ENCODE measurements at places on chromosomes 2 and 18.

DNA sequence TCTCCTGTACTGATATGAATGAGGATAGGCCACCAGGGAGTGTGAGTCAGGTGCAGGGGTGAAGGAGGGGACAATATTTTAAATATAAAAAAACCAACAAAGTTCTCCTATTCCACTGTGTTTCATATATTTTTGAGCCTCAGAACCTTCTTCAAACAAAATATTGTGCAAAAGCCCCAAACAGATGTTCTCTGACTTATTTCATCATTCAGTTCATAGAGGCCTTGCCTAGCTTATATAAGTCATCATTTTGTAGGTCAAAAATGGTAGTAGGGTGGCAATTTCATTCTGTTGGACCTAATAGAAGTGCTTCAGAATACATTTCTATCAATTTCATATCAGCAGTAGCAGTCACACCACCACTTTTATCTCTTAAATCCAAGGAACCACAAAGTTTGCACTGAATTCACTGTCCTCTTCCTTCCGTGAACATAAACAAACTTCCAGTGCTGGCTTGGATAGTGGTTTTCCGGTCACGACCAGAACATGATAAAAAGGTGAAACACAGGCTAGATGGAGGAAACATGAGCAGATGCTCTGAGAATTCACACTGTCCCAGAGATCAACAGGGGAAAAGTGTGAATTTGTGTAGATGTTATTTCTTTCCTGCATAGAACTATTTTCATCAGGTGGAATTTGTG is 99.1 kb downstream of the EN1 start:
- DNase-seq: no peak

DNA sequence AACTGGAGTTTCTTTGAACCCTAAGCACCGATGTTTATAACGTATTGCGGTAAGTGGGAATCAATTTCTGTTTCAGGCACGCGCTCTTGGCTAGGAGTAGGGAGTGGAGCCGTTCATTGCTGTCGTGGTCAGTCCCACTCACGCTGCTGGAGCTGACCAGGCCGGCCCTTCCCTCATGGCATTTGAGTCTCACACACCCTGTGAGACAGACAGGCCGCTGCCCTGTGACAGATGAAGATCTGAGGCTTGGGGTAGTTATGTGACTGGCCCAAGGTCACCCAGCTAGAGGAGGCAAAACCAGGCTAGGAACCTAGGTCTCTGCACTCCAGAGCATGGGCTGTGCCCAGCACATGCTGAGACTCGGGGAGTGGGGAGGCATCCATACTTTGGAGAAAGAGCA is 2.9 kb upstream of the CIDEA start:
- no peak for DNase-seq

- DNase-seq: peak; percentile 58
These were observed 616 bp downstream of the EML6 start for GRCh38 chr2:54723996-54724559.

- no peak for DNase-seq
These were observed 33.8 kb downstream of the UBXN4 start for GRCh38 chr2:135775420-135775819.

DNA sequence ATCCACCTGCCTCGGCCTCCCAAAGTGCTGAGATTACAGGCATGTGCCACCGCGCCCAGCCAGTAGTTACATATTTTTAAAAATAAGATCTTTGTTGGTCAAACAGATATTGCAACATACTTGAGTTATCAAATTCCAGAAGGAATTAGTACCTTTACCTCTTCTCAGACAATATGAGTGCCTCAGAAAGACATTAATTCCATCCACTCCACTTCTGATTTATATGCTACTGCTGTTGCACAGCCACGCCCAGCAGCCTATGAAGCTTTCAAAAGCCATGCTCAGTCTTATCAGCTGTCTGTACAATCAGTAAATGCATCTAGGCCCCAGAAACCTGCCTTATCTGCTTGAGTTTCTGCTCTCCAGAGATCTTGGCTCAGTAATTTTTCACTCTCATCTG is 47.8 kb downstream of the MEX3C start:
- DNase-seq: no peak

GRCh38 chr18:25144820-25145219 is 207.1 kb downstream of the ZNF521 start:
- peak; percentile 43 for DNase-seq

DNA sequence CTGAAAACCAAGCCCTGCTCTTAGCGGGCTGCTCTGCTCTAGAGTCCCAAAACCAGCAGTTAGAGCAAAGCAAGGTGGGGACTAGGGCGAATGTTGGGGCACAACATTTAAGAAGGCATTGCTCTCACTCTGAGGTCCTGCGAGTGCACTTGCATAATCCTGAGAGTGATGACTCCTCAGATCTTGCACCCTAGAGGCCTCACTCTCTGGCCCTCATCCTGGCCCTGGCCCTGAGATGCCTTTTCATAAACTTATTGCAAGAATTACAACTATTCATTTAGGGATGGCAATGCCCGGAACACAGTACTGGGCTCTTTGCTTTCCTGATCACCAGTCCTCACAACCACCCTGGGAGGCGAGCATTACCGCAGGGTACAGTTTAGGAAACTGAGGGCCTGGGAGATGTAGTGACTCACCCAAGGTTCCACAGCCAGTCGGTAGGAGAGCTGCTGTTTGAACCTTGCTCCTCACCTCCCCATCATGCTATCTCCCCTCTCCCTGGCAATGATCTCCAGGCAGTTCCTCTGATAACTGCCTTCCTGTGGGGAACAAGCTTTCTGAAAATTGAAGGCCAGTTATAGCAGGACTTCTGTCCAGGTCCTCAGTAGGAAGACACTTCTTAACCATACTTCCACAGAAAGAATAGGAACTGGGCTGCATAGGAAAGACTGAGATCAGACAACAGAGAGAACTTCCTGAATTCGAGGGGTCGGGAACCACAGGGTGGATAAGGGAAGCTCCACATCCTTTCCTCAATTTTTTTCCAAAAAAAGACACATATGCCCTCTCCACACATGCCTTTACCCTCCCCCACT is 91.3 kb downstream of the TNS1 start:
- no peak for DNase-seq

DNA sequence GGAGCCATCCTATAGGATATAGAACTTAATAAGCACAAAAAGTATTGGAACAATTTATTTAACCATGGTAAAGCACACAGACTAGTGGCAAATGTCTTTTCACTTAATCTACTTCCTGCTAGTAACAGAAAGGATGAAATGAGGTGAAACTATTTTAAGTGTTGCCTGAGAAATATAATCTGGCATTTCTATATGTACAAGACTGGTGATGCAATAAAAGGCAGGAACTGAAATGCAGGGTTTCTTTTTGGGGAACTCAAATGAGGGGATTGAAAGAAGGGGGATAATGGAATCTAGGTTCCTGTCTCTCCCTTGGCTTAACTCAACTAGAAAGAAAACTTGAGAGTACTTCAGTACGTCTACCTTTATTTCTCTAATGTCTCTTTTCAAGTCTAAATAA is 122.3 kb downstream of the MEMO1 start:
- DNase-seq: no peak

DNA sequence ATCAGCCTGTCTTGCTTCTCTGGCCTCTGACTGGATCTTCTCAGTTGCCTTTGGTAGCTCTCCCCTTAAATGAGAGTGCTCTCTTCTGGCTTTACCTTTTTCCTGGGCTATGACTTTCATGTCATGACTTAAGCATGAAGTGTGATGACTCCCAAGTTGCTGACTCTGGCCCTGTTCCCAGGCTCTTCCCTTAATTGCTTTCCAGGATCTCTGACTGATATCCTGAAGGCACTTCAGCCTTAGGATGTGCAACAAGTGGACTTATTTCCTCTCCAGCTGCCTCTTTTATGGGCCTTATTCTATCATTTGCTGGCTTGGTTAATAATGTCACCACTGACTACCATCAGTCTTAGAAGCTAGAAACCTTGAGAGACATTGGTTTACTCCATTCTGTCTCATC is 17.4 kb downstream of the SEMA4F start:
- peak; percentile 75 for DNase-seq

GRCh38 chr2:218984239-218985020 is 554 bp downstream of the FEV start:
- peak; percentile 19 for DNase-seq

DNA sequence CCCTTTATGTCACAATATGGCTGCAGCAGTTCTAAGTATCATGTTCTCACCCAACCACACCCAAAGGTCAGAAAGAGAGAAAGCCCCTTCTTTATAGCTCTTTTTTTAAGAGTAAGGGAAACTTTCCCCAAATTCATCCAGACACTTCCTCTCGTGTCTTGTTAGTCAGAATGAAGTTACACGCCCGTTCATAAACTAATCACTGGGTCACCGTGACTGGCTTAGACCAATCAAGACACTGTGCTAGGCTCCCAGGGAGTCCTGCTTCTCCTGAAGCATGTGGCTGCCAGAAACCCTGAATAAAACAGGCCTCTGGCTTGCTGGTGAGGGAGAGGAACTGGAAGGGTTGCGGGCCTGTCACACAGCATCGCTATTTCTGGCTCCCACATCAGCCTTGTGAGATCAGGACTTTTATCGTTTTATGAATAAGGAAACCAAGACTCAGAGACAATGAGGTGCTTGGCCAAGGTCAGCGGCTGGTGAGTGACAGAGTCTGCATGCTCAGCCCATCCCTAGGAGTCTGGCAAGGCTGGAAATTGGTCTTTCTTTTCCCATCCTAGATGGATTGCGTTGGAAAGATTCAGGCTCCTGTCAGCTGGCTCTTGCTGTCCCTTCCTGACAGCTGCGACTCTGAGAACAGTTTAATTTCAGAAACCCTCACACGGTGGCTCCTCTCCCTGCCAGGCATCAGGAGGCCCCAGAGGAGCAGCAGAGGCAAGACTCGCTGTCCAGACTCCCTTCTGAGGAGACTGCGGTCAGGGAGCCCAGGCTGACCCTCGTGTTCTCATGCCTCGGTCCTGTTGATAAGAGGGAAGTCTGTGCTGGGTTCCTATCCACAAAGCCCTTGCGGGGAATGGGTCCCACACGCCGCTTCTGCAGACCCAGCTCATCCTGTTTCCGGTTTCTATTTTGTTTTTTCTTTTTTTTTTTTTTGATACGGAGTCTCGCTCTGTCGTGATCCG is 104.5 kb upstream of the TAF1B start:
- DNase-seq: no peak

DNA sequence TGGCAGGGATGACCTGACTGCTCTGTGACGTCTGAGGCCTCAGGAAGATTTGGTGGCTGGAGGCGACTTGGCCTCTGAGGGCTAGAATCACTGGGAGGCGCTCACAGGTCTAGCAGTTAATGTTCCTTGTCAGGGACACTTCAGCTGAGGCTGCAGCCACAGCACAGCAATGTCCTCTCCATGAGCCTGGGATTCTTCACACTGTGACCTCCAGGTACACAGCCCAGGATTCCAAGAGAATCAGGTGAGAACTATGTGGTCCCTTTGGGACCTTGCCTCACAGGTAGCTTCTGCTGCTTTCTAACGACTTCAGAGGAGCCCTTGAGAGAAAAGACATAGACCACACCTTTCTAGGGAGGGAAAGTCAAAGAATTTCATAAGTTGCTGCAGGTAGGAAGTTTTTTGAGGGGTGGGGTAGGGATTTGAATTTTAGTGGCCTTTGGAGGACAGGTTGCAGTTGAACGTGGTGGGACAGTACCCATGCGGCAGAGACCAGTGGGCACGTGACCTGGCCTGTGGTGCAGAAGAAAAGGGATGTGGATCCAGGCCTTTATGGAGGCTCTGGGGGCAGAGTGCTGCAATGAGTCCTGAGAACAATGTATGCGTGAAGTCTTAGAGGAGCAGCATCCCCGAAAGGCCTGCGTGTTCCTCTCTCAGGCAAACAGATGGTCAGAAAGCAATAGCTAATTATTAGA is 86.2 kb downstream of the LYPD1 start:
- no peak for DNase-seq

GRCh38 chr2:43084699-43085091 is 141.7 kb downstream of the ZFP36L2 start:
- no peak for DNase-seq

Data from ELR (cell line).